ENCODE measurements at places on chromosomes 4 and X. TPM values are rescaled to one million over a fixed set of nuclear protein-coding genes. Genes with fewer than 3 reads are reported as not detected.

Gene TRIML2
- not detected for total RNA-seq

Gene NCAPG
- 0.37 TPM for total RNA-seq

Gene BEND4
- not detected for total RNA-seq

Gene DUSP9
- not detected for total RNA-seq

Gene ZNF827
- total RNA-seq, result 22.8 TPM

GRCh38 chr4:114364857-114365256 is 233.8 kb upstream of the UGT8 start:
- peak overlapping the region; percentile 74 for H3K27ac ChIP-seq
- H3K4me1 ChIP-seq, result no peaks in the 10 kb centered on the region
- H3K27me3 ChIP-seq, result no peaks in the 10 kb centered on the region

GRCh38 chr4:71009086-71009485 is 15.6 kb downstream of the DCK start:
- no peak for DNase-seq
- H3K4me3 ChIP-seq, result no peak overlapping the region
- no peak overlapping the region for H3K27ac ChIP-seq
- H3K4me1 ChIP-seq, result no peaks in the 10 kb centered on the region
- H3K36me3 ChIP-seq, result no peaks in the 10 kb centered on the region
- no peaks in the 10 kb centered on the region for H3K27me3 ChIP-seq

DNA sequence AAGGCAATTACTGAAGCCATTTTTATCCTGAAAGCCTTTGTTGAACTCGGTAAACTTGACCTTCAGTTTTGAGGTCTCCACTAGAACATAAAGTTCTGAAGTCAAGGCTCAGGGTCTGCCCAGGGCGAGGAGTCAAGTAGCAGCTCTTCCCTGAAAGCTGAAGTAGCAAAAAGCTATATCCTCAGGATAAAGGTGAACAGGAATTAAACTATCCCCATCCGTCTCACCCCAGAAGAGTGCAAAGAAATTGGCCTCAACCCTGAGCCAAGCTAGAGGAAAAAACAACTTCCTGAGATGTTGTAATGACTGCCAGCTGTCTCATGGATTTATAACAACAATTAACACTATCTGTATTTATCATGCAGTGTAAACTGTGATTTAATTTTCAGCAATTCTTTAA is 590.8 kb downstream of the SPRY1 start:
- peaks cover 14% of the 10 kb centered on the region for H3K4me1 ChIP-seq
- no peak for DNase-seq
- no peaks in the 10 kb centered on the region for H3K36me3 ChIP-seq
- H3K4me3 ChIP-seq, result no peak overlapping the region
